ENCODE measurements at places on chromosomes 5 and 9. TPM values are rescaled to one million over a fixed set of nuclear protein-coding genes. Genes with fewer than 3 reads are reported as not detected.

Gene CORO2A
- total RNA-seq = 9.9 TPM

Gene SLIT3
- 56.6 TPM for total RNA-seq

Gene SPINK5
- 26.0 TPM for total RNA-seq

Gene SPINK4
- total RNA-seq = not detected

DNA sequence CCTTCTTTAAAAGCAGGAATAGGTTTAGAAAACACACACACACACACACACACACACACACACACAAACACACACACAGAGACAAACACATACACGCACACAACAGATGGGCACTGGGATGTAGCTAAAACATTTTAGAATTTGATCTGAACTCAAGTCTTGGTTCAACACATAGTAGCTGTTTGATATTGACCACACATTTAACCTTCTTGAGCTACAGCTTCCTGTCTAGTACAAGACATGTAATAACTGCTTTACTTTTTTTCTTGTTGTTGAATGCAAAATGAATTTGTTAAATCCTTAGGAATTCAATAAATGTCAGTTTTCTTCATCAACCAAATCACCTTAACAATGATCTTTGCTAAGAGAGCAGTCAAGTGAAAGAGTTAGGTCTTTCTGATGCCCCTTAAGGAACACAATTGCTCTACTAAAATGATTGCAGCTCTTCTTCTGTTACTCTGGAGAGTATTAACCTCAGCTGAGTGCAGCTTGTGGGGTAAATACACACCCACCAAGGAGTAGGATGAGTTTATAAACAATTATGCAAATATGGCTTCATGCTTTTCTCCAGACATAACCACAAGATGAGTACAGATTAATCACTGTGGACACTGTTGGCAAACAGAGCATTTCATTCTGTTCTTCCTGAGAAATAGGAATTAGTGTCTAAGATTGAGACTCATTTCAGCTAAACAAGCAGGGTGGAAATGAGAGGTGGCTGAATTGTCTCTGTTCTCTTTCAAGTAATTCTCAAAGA, 302.9 kb upstream of the PAPPA start:
- H3K27me3 ChIP-seq = peaks cover 3% of the 10 kb centered on the region
- H3K36me3 ChIP-seq = no peaks in the 10 kb centered on the region
- H3K27ac ChIP-seq = no peak overlapping the region
- no peak overlapping the region for H3K4me3 ChIP-seq

DNA sequence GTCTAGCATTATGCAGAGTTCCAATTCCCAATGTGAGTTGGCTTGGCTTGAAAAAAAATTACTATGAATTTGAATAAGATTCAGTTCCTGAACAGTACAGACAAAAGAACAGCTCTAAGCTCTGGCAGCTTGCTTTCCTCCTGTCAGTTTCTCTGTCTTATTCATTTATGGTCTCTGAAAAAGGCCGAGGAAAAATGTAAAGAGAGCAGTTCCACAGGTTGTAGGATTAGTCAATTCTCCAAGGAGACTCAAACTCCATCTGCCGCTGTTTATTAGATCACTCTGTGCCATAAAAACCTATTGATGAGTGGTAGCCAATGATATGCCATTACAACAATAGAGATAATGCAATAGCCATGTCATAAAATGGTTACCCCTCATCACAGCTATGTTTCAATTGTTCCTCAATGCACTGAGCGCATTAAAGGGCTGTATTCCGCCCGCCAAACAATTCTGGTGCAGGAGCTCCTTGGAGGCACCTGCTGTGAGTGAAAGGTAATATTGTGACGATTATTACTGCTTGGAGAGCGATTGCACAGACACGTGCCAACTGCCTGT, 188.2 kb downstream of the ARRDC3 start:
- no peaks in the 10 kb centered on the region for H3K27me3 ChIP-seq
- peaks cover 5% of the 10 kb centered on the region for H3K4me1 ChIP-seq
- H3K27ac ChIP-seq = no peak overlapping the region
- DNase-seq = no peak

DNA sequence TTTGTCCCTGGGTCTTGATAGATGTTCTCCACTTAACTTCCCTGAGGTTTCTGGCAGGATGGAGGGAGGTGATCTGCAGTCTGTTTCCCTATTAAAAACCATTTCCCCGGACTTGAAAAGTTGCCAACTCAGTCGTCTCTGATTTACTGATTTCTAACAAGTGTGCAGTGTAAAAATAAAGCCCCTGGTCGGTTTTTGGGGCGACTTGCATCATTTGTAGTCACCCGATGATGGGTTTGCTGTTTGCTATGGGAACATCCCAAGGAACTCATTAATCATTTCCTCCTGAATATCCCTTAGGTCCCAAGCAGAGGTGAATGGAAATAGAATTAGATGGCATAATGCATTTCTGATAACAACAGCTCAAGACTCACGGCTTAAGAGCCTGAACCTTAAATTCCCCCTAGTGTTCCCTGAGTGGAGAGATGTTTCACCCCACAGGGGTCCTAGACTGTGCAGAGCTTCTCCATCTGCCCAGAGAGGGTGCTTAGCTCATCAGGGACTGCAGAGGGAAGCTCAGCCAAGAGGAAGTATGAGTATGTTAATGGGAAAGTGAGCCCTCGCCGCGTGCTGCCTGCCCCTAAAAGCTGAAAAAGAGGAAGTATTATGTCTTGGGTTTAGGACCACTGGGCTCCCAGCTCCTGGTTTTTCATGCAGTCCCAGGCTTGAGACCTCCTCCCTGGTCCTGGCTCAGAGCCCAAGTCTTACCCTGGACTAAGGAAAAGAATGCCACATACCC, 115.1 kb upstream of the DAP start:
- no peak overlapping the region for H3K4me3 ChIP-seq
- H3K27me3 ChIP-seq = peaks cover 40% of the 10 kb centered on the region
- H3K36me3 ChIP-seq = no peaks in the 10 kb centered on the region
- no peak overlapping the region for H3K27ac ChIP-seq
- DNase-seq = no peak

GRCh38 chr9:126219648-126220063, 107.0 kb upstream of the MVB12B start:
- peaks cover 5% of the 10 kb centered on the region for H3K4me1 ChIP-seq
- H3K4me3 ChIP-seq = no peak overlapping the region
- H3K36me3 ChIP-seq = no peaks in the 10 kb centered on the region
- no peak overlapping the region for H3K27ac ChIP-seq

DNA sequence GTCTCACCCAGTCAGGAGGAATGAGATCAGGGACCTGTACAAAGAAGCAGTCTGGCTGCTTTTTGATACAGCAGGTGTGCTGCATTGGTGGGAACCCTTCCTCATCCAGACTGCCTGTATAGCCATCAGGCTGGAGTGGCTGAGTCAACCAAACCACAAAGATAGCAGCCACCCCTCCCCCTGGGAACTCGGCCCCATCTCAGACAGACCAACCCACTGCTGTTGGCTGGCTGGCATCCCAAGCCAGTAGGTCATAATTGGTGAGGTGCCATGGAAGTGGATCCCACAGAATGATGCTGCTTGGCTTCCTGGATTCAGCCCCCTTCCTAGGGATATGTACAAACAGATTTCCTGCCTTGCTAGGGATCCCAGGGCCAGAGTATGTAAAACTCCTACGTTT, 60.9 kb downstream of the YTHDC2 start:
- DNase-seq = no peak
- no peaks in the 10 kb centered on the region for H3K27me3 ChIP-seq
- H3K4me3 ChIP-seq = no peak overlapping the region
- no peaks in the 10 kb centered on the region for H3K4me1 ChIP-seq

DNA sequence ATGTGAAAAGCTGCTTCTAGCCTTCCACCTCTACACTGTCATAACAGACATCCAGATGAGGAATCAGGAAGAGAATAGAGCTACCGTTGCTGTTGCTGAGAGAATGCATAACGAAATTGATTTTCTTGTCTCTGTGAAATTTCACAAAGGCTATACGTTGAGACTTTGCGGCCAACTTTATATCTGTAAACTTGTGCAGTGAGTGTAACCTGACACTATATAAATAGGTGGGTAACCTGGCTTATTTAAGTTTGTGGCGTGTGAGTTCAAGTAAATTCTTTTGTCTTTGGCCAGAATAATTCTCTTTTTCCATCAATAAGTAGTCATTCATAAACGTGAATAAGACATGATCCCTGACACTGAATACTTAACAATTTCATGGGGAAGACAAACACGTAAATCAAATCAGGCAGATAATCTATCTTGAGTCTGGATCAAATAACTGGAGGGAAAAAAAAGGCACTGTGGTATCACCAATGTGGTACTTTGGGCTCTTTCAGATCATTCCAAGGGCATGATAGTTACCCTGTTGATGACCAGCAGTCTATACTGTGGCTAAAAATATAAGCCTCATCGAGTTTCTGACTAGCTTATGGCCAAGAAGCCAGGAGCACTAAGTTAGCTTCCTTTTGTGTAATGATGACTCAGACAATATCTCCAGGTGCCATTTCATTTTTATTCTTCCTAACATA, 98.2 kb upstream of the RASA1 start:
- no peak overlapping the region for H3K27ac ChIP-seq
- no peaks in the 10 kb centered on the region for H3K27me3 ChIP-seq
- H3K4me3 ChIP-seq = no peak overlapping the region
- H3K36me3 ChIP-seq = no peaks in the 10 kb centered on the region
- H3K4me1 ChIP-seq = peaks cover 9% of the 10 kb centered on the region

DNA sequence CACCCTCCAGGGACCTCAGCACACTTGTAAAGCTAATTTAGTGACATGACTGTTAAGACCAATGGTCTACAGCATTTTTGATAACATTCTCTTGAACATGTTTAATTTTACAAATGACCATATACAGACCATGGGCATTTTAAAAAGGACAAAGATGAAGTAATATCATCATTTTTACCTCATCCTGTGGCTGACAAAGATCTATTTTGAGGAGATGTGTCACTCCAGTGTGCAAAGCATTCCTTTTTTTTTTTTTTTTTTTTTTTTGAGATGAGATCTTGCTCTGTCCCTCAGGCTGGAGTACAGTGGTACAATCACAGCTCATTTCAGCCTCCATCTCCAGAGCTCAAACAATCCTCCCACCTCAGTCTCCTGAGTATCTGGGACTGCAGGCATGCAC, 118.2 kb upstream of the TBC1D2 start:
- H3K27me3 ChIP-seq = peaks cover 3% of the 10 kb centered on the region
- no peak for DNase-seq
- no peaks in the 10 kb centered on the region for H3K36me3 ChIP-seq
- no peak overlapping the region for H3K27ac ChIP-seq

DNA sequence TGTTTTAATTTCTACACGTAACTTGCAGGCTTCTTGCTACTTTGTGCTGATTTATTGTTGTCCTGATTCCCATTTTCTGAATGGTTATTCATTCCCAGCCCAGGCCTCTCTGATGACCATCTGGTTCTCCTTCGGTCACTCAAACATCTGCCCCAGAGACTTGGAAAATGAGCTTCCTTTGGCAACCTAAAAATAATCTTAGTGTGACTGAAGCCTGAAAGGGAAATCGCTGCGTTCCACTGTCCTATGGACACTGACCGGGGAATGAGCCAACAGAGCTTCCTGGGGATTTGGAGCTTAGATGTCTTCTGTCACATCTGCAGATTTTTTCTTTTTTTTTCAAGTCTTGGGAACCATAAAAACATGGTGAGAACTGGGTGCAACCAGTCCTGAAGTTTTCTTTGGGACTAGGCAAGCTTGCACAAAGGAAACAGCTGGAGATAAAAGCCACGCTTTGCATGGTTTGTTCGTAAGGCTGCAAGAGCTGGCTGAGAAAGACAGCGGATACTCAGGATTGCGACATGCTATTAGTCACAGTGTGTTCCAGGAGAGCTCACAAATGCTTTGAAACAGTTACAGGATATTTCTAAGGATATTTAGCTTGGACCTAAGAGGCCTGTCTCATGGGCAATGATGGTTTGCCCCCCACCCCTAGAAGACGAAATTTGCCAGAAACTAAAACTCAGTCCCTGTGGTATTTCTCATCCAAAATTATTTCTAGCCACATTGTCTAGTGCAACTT, 146.2 kb downstream of the GOLPH3 start:
- no peaks in the 10 kb centered on the region for H3K36me3 ChIP-seq
- H3K27me3 ChIP-seq = no peaks in the 10 kb centered on the region
- H3K4me3 ChIP-seq = peak overlapping the region; percentile 31
- DNase-seq = no peak
- no peak overlapping the region for H3K27ac ChIP-seq

DNA sequence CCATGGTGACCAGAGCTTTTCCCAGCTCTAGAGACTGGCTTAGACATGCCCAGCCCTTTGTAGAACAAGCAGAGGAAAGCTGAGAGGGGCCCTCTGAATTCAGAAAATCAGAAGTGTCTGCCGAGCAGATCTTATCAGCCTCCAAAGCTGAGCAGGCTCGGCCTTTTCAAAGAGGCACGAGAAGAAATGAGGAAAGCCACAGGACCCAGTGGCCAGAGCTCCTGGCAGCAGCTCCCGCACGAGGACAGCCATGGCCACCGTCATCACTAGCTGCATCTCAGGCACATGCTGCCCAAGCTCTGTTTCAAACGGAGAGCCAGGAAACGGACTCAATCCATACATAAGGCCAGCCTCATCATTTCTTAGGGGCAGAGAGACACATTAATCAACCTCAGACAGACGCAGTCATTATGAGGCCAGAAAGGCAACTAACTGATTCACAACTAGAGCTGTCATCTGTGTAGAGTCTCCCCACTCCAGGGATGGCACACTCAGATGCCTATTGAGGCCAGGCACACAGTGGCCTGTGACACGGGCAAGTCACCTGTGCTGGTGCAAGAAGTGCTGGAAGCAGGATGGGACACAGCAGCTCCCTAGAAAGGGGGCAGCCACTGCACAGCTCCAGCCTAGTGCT, 194.7 kb downstream of the FRMD3 start:
- peaks cover 4% of the 10 kb centered on the region for H3K36me3 ChIP-seq
- no peak overlapping the region for H3K4me3 ChIP-seq
- DNase-seq = no peak
- H3K27me3 ChIP-seq = peaks cover 3% of the 10 kb centered on the region

DNA sequence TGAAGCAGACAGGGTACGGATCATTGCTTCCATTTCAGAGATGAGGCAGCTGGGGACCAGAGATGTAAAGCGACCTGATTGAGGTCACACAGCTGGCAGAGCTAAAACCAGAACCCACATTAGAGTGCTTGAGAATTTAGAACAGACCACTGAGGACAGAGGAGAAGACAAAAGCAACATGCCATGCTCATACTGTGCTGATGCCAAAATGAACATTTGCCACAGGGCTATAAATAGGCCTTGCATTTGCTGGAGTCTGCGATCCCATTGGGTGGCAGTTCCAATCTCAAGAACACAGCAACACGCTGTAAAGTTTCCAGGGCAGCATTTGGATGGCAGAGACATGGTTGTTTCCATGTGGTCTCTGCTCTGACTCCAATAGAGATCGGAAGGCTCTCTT, 222.4 kb upstream of the TBC1D2 start:
- no peak overlapping the region for H3K4me3 ChIP-seq
- peaks cover 6% of the 10 kb centered on the region for H3K27me3 ChIP-seq
- DNase-seq = no peak

GRCh38 chr5:38554861-38555260, 1.6 kb downstream of the LIFR start:
- no peak for DNase-seq
- H3K4me1 ChIP-seq = peaks cover 21% of the 10 kb centered on the region
- peaks cover 18% of the 10 kb centered on the region for H3K27me3 ChIP-seq
- peaks cover 3% of the 10 kb centered on the region for H3K36me3 ChIP-seq
- peak overlapping the region; percentile 91 for H3K4me3 ChIP-seq

- no peak overlapping the region for H3K27ac ChIP-seq
- no peak overlapping the region for H3K4me3 ChIP-seq
- H3K36me3 ChIP-seq = no peaks in the 10 kb centered on the region
- peaks cover 36% of the 10 kb centered on the region for H3K27me3 ChIP-seq
- DNase-seq = no peak
These were observed 131.1 kb downstream of the OLFM1 start for GRCh38 chr9:135218331-135219225.
